Posterior vena cava (tissue), 2 donors: ENCODE measurements at places on chromosomes 6 and 20.

GRCh38 chr6:89888871-89889270 is 5.4 kb upstream of the GJA10 start:
- DNase-seq = no peak

DNA sequence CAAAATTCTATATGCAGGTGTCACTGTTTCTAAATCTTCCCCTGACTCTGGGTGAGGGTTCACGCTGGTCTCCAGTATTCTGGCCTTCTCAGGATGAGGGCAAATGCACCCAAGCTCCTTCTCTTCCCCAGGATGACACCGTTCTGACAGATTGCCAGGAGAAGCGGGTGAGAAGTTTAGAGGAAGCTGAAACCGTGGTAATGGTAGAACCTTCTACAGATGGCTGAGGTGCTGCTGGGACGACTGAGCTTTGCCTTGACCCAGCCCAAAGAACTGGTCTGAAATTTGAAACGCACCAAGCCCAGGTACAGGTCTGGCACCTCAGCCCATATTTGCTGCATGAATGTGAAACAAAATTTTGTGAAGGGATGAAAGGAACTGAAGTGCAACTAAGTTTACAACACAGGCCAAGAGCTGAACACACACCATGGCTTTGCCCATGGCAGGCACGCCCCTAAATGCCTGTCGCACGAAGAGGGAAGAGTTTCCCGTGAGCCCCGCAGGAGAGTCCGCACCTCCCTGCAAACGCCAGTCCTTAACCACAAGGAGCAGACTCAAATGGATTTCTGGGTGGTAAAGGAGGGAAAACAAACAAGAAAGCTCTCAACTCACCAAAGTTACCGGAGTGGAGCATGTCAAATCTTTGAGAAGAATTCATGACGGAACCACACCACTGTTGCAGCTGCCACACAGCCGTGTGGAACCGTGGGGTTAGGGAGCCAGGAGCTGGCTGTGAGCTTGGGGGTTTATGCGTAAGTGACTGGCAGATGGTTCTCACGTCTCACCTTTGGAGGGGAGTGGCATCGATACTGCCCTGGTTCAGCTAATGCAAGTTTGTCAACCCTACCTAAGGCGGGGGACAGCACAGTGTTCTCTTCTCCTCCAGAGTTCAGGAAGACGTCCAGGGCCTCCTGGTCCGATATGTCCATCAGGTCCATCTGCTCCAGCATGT is 138.9 kb downstream of the DTNBP1 start:
- no peak for DNase-seq

GRCh38 chr6:42937548-42938427 is 8.5 kb downstream of the CNPY3 start:
- no peak for DNase-seq

GRCh38 chr6:71537717-71538116 is 249.1 kb downstream of the OGFRL1 start:
- no peak for DNase-seq

DNA sequence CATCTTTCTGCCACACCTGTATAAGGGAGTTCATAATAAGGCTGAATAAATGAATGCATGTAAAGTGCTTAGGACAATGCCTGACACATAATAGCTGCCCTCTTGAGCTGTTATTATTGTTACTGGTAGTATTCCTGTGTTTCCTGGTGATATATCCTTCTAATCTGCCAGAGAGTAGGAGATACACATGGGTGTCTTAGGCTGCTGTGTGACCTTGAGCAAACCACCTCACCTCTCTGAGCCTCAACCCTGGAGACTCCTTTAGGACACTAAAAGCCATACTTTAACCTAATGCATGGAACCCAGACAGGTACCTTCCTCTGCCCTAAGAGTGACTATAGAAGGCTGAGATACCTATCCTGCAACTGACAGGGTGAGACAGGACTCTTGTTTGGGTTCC is 7.6 kb downstream of the SCRT2 start:
- no peak for DNase-seq

DNA sequence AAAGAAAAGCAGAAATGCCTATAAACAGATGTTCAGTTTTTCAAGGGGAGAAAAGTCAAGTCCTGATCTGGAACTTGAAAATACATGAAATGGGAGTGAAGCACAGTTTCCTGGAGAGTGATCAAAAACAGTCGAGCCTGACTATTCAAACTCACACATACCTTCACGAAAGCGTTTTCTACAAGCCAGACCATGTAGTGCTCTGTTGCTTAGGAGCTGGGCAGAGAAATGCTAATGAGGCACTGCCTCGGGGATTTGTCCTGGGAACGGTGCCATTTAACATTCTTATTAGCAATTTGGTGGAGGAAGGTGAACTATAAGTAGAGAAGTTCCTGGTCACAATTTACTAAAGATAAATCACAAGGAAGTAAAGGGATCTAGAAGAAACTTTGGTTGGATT is 5.9 kb downstream of the NHSL1 start:
- no peak for DNase-seq
